ENCODE measurements at places on chromosomes 16 and 17. TPM values are rescaled to one million over a fixed set of nuclear protein-coding genes. Genes with fewer than 3 reads are reported as not detected.

Gene CD68
- total RNA-seq = 8.1 TPM

Gene SLC5A10
- not detected for total RNA-seq

Gene AOC3
- 1.0 TPM for total RNA-seq

Gene LRRC75A
- total RNA-seq = 3.1 TPM

Gene GGNBP2
- 162 TPM for total RNA-seq

Gene TP53TG3B
- total RNA-seq = not detected

Gene TP53TG3
- total RNA-seq = not detected

Gene NPW
- not detected for total RNA-seq

Gene ERN2
- total RNA-seq = not detected

Gene RBL2
- 195 TPM for total RNA-seq

Gene TMIGD1
- total RNA-seq = not detected

Gene EPOP
- 1.1 TPM for total RNA-seq

Gene TEX14
- 0.42 TPM for total RNA-seq

Gene KRT14
- not detected for total RNA-seq

Gene CDH1
- total RNA-seq = 0.47 TPM

Gene C17orf50
- total RNA-seq = not detected

Gene OTOP3
- not detected for total RNA-seq

Gene HOXB3
- total RNA-seq = 1.7 TPM

Gene GPR142
- total RNA-seq = not detected

Gene SHISA9
- total RNA-seq = not detected

Gene EVI2B
- total RNA-seq = 106 TPM

Gene FBXL16
- 29.0 TPM for total RNA-seq

Gene GCGR
- total RNA-seq = not detected

Gene AANAT
- not detected for total RNA-seq

Gene LGALS9C
- total RNA-seq = not detected

Gene CA4
- total RNA-seq = not detected

Gene ZC3H7A
- total RNA-seq = 117 TPM

Gene MYH4
- not detected for total RNA-seq

Gene TBC1D3H
- total RNA-seq = not detected

Gene MT1M
- not detected for total RNA-seq

Gene PIRT
- not detected for total RNA-seq

Gene KRTAP4-4
- total RNA-seq = not detected

Gene PLCD3
- total RNA-seq = 3.7 TPM

Gene C16orf96
- 0.08 TPM for total RNA-seq

Gene FBXW10B
- 0.78 TPM for total RNA-seq

Gene HBM
- not detected for total RNA-seq

Gene MYH3
- total RNA-seq = 3.2 TPM

Gene MYO1C
- 29.5 TPM for total RNA-seq

Gene ADAP2
- 1.1 TPM for total RNA-seq

Gene CLEC3A
- total RNA-seq = not detected

Gene PRSS8
- not detected for total RNA-seq

Gene MARCHF10
- total RNA-seq = 0.80 TPM

Gene SPATA2L
- total RNA-seq = 20.6 TPM

Gene KRTAP2-3
- not detected for total RNA-seq

Gene DHRS7C
- total RNA-seq = not detected

Gene WSCD1
- 0.15 TPM for total RNA-seq

Gene TPSB2
- total RNA-seq = not detected

Gene NPIPB13
- total RNA-seq = 30.3 TPM

Gene SYNGR3
- 7.3 TPM for total RNA-seq

Gene MARVELD3
- total RNA-seq = not detected

Gene HIC1
- 4.6 TPM for total RNA-seq

Gene SOCS1
- total RNA-seq = 49.5 TPM

Gene SULT1A2
- 0.22 TPM for total RNA-seq

Gene KRT40
- total RNA-seq = not detected

Gene CCNF
- 2.9 TPM for total RNA-seq

Gene CRAMP1
- 28.6 TPM for total RNA-seq

Gene PRAC1
- total RNA-seq = not detected

Gene CCL3
- 8.8 TPM for total RNA-seq

Gene TMC7
- total RNA-seq = not detected

Gene ZNF263
- 26.4 TPM for total RNA-seq
